ENCODE measurements at places on chromosomes 2 and 18. TPM values are rescaled to one million over a fixed set of nuclear protein-coding genes. Genes with fewer than 3 reads are reported as not detected.

ERICH2 gene
- not detected for total RNA-seq

PROKR1 gene
- total RNA-seq, result not detected

SLC16A14 gene
- 2.6 TPM for total RNA-seq

KYNU gene
- total RNA-seq, result 1.2 TPM

MAPK4 gene
- not detected for total RNA-seq

SH3BP4 gene
- total RNA-seq, result 67.5 TPM

ELP2 gene
- total RNA-seq, result 123 TPM

FOXI3 gene
- not detected for total RNA-seq

ONECUT2 gene
- total RNA-seq, result under 0.01 TPM

MC2R gene
- total RNA-seq, result not detected

MYO3B gene
- total RNA-seq, result 0.17 TPM

ZDBF2 gene
- total RNA-seq, result 10.4 TPM

C2orf66 gene
- 0.17 TPM for total RNA-seq

MGAT4A gene
- total RNA-seq, result 0.83 TPM

SULT1C2 gene
- 0.44 TPM for total RNA-seq

ZBTB7C gene
- total RNA-seq, result not detected

CPLX4 gene
- total RNA-seq, result not detected

ASAP2 gene
- total RNA-seq, result 33.3 TPM

KIAA2012 gene
- 0.17 TPM for total RNA-seq

ZNF532 gene
- 51.4 TPM for total RNA-seq

RAB6C gene
- not detected for total RNA-seq

TTN gene
- total RNA-seq, result 0.50 TPM

UGT1A10 gene
- not detected for total RNA-seq

SERPINB12 gene
- total RNA-seq, result not detected

TBR1 gene
- not detected for total RNA-seq

GALM gene
- total RNA-seq, result 64.8 TPM

NYAP2 gene
- not detected for total RNA-seq

CSRNP3 gene
- total RNA-seq, result 3.0 TPM

SERPINB13 gene
- total RNA-seq, result not detected

DNAH7 gene
- 0.66 TPM for total RNA-seq

SNTG2 gene
- not detected for total RNA-seq

SIX3 gene
- total RNA-seq, result not detected

STPG4 gene
- total RNA-seq, result 0.17 TPM

CRYBA2 gene
- not detected for total RNA-seq
